ENCODE measurements at places on chromosomes 3 and 15.

DNA sequence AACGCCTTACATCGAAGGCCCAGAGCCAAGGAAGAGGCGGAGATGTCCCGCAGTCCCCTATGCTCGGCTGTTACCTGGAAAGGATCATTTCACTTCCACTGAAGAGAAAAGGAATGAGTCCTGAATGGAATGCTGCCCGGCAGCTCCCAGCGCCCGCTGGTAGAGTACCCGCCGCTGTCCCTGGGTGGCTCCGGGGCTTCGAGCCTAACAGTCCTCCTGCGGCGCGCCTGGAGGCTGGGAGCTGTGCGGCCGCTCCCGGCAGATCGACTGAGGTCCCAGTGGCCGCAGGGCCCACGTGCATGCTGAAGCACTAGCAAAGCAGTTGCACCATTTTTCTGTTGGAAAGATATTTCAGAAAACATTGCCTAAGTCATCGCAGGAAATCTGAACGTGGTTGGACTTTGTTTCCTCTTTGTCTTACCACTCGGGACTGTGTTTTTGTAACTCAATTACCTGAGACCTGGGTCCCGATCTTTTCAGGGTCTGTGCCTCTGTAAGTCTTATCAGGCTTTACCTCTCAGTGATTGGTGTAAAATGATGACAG, 984 bp downstream of the RNU6-1 start:
- DNase-seq = peak; percentile 87

DNA sequence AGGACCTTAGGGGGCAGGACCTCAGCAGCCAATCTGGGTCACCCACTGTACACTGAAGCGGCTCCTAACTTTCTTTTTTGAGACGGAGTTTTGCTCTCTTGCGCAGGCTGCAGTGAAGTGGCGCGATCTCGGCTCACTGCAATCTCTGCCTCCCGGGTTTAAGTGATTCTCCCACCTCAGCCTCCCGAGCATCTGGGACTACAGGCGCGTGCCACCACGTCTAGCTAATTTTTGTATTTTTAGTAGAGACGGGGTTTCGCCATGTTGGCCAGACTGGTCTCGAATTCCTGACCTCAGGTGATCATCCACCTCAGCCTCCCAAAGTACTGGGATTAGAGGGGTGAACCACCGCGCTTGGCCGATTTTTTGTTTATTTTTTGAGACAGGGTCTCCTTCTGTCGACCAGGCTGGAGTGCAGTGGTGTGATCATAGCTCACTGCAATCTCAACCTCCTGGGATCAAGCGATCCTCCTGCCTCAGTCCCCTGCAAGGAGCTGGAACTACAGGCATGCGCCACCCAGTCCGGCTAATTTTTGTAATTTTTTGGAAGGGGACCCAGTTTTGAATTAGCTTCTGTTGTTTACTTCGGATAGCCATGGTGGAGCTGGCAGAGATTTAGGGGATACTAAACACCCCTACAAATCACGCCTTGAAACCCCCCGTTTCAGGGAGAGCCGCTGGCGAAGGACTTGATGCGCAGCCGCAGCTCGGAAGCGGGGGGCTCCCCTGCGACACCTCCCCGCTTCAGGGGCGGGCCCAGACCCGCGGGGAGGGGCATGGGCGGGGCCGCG, 1.5 kb upstream of the CLK3 start:
- DNase-seq = no peak

DNA sequence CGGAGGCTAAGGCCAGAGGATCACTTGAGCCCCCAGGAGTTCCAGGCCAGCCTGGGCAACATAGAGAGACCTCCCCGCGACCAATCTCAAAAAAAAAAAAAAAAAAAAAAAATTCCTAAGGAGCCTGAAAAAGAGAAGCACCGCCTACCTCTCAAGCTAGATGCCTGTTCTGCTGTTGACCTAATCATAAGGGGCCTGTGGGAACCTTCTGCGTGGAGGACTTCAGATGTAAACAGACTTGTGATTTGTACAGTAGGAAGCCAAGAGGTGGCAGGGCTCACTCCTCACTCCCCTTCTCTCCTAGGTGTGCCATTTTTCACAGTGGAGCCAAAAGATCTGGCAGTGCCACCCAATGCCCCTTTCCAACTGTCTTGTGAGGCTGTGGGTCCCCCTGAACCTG, 3.2 kb downstream of the TYRO3 start:
- DNase-seq = peak; percentile 22

- peak; percentile 91 for DNase-seq
Observed at GRCh38 chr3:186259612-186260383, 102.2 kb downstream of the DGKG start.

DNA sequence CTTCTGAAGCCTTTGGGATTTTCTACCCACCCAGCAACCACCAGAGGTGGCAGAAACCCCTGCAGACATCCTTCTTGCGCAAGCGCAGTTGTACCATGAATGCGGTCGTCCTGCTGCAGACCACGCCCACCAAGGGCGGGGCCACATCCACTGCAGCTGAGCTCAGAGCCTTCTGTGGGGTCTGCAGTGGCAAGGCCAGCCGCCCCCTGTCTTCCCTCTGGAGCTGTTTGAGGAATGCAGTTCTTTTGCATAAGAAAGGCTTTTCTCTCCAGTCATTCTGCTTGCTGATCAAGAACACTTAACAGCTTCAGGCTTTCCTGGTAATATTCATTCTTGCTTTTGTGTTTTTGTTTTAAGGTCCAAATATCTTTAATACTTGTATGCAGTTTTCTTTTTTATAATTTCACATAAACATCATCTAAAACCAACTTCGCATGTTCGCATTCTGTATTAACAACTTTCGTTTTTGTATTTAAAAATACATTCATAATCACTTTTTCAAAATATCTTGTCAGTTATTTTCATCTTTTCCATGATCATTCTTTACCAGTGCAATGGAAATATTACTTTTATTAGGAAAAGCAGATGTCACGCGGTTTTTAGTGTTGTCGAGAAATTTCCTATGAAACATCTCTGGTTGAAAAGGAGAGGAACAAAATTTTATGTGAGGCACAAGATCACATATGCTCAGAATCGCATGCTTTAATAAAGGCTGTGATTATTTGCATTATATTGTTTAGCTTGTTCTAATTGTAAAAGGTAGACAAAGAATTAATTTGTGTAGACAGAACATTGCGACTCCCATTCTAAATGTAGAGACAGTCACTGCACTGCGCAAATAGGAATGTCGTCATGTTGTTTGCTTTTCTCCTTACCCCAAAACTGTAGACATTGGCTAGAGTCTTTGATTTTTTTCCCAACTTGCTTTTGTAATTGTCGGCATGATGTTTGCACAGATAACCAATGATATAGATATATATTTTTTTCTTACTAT, 98.1 kb upstream of the SNRPN start:
- DNase-seq = peak; percentile 96

DNA sequence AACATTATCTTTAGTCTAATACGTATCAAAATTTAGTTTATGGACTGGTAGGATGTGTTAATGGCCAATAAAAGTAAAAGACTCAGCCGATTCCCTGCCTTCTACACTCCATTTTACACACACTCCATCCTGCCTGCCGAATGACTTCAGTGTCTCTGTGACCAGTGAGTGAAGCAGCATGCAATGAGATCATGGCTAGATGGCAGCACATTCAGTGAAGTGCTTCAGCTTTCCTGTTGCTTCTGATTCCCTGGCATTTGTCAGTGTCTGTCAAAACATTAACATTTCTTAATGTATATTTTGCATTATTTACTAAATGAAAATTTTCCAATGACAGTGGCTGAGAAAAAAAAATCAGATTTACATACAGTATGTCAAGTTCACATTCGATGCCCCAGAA, 412.0 kb downstream of the FHIT start:
- peak; percentile 15 for DNase-seq

DNA sequence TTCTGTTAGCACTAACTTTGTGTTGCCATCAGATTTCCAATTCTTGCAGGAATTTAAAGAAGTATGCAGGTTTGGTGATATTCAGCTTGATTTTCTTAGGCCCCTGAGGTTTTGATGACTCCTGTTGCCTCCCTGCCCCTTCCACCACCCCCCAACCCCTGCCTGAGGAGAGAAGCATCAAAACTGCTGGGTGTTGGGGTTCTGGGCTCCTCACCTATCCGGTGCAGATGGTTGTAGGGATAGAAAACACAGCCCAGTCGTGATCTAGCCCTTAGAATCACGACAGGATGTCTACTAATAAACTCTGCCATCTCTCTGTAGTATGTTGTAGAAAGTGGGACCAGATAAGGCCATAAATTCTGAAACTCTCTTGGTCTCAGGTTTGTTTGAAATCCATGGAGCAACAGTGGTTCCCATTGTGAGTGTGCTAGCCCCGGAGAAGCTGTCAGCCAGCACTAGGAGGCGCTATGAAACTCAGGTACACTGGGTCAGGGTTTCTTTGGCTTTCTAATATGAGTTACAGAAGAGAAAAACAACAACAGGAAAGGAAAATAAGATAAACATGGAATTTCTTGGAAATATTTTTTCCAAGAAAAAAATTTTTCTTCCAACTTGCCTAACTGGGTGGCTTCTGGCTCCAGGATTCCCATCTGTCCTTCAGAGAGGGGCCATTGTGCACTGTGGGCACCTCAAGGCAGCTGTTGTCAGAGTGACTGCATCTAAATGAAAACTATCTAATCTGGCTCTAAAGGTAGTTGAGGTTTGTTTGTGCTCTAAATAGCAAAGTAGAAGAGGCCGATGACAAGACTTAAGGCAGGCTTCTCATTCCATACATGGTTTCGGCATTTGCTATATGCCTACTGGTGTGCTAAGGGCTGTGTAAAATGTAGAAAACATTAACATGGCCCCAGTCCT, 8.7 kb downstream of the SRP14 start:
- peak; percentile 71 for DNase-seq

Measured in neural progenitor cell (in vitro differentiated cells).